ENCODE measurements at places on chromosomes 3 and 15. TPM values are rescaled to one million over a fixed set of nuclear protein-coding genes. Genes with fewer than 3 reads are reported as not detected.

The LTK gene
- not detected for total RNA-seq

The WHAMM gene
- 8.2 TPM for total RNA-seq

The ZNF385D gene
- 3.9 TPM for total RNA-seq

DNA sequence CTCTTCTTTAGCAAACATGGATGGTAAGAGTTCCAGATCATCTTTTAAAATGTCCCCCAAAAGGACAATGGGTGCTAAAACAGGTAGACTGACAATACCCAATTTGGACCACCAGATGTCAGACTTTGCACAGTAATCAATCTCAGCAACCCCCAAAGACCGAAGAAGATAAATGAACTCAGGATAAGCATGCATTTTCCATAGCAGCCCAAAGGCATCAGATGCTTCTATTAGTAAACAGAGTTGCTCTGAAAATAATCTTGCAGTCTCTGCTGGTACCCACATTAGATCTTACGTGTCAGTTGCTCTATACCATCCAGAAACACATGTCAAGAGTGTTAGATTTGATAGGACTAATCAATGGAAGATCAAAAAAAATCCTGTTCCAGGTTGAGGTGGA lies 20.6 kb downstream of the MYH15 start:
- no peak overlapping the region for H3K4me3 ChIP-seq
- no peak for DNase-seq
- H3K27ac ChIP-seq = no peak overlapping the region
- no peaks in the 10 kb centered on the region for H3K36me3 ChIP-seq
- no peaks in the 10 kb centered on the region for H3K27me3 ChIP-seq

DNA sequence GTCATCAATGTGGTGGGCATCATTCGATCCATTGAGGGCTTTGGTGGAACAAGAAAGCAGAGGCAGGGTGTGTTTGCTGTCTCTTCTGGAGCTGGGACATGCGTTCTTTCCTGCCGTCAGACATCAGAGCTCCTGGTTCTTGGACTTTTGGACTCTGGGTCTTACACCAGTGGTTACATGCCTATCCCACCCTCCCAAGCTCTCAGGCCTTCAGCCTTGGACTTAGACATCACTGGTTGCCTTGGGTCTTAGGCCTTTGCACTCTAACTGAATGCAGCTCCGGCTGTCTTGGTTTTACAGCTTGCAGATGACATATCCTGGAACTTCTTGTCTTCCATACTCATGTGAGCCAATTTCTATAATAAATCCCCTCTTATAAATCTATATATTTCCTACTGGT lies 8.1 kb upstream of the MASP1 start:
- no peaks in the 10 kb centered on the region for H3K36me3 ChIP-seq
- H3K4me3 ChIP-seq = no peak overlapping the region
- H3K4me1 ChIP-seq = peaks cover 5% of the 10 kb centered on the region
- no peak overlapping the region for H3K27ac ChIP-seq
- DNase-seq = no peak
